ENCODE measurements at places on chromosomes 16 and 17.

- DNase-seq = no peak
Observed at GRCh38 chr16:78303946-78304345, 204.5 kb downstream of the WWOX start.

GRCh38 chr17:35738519-35739133 lies 7.2 kb downstream of the RASL10B start:
- no peak for DNase-seq

- peak; percentile 38 for DNase-seq
Observed at GRCh38 chr17:77696151-77696720, 262.3 kb upstream of the TNRC6C start.

DNA sequence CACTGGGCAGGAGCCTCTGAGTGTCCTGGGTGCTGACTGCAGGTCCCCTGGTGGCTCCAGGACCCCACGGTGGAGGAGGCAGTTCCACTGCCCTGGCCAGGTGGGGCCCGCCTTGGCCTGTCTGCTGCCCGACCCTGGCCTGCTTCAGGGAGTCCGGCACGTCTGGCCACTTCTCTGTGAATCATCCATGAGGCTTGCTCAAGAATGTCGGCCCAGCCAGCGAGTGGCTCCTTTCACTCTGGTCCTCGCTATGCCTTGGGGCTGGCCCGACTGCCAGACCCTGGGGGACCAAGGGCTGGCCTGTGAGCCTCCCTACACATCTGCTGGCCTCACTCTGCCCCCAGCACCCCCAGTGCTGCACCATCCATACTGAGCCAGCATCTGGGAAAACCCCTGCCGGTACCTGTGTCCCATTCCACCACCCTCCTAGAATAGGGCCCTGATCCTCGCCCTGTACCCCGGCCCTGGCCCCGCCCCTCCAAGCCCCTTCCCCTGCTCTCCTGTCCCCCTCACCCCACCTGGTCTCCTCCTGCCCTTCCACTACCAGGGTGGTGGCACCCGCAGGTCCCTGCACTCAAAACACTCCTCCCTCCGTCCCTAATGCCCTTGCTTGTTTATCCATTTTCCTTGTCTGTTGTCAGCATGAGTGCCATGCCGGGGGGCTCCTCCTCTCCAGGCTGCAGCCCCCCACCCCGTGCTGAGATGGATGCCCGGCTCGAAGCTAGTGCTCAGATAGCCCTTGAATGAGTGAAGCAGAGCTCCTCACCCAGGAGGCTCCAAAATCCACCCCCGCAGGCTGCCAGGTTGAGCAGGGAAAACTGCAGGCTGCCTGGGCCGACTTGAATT lies 35.5 kb downstream of the ADCY7 start:
- DNase-seq = no peak

- DNase-seq = no peak
Observed at GRCh38 chr16:75198135-75198600, 8.8 kb downstream of the CTRB2 start.

GRCh38 chr17:82905130-82905529 lies 65.3 kb upstream of the ZNF750 start:
- DNase-seq = no peak

GRCh38 chr16:3865241-3865640 lies 15.3 kb downstream of the CREBBP start:
- no peak for DNase-seq

DNA sequence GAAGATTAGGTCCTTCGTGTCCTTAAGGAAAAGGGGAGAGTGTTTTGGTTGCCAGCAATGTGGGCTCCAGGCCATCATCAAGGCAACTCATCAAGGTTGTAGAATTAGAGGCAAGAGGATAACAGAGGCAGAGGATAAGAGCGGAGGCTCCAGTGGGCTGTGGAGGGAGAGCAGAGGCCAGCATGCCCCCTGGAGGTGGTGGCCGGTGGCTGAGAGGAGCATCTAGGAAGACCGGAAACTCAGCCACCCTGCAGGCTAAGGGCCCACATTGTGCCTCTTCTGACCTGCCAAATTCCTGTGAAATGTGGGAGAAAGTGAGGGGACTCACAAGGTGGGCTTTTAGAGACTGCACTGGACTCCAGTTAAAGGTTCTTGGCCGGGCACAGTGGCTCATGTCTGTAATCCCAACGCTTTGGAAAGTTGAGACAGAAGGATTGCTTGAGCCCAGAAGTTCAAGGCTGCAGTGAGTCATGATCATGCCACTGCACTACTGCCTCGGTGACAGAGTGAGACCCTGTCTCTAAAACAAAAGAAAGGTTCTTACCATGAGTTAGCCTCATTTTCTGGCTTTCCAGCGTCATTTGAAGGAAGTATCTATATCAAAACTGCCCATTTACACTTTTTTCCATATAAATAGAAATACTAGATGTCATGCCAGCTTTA lies 62.7 kb upstream of the ADORA2B start:
- peak; percentile 58 for DNase-seq

DNA sequence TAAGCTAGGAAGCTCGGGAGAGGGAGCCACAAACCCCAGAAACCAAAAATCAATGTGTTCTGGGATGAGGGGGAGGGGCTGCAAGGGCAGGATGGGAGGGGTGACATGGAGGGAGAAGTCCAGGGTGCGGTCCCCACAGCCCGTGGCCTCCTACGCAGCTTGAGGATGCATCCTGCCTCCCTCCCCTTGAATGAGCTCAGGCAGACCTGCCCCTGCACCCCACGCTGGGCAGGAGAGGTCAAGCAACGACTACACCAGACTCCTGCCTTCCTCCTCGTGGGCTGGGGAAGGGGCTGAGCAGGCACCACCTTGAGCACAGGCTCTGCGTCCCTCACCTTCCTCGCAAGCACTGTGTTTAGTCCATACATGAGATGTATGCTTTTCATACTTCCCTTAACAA lies 3.9 kb downstream of the ANKRD13B start:
- DNase-seq = no peak

DNA sequence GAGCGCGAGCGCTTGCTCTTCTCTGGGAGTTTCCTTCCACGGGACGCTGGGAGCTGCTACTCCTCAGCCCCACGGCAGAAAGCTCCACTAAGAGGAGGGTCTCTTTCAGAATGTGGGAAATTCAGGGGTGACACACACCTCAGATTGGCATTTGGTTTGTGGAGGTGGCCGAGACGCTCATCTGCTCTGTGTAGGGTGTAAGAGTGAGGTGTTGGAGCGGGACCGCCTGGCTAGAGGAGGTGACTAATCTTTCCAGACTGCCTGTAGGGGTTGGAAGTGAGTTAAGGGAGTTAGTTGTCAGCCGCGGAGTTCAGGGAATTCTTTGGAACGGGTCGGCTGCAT lies 735 bp downstream of the PSMD11 start:
- peak; percentile 17 for DNase-seq

- no peak for DNase-seq
Observed at GRCh38 chr16:24850289-24850938, 4.7 kb downstream of the SLC5A11 start.

- no peak for DNase-seq
Observed at GRCh38 chr17:45366691-45367090, 49.9 kb upstream of the MAP3K14 start.

DNA sequence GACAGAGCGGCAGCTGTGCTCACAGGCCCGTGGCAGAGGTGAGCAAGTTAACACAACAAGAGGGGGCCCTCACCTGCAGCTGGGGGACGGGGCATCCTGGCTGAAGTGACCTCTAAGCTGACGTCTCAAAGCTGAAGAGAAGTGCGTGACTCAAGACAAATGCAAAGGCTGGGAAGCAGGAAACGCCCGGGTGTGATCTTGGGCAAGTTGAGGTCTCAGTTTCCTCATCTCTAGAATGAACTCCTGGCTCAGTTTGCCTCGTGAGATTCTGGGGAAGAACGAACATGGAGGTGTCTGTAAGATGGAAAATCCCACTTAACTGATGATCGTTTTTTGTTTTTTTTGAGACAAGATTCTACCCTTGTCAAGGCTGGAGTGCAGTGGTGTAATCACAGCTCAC lies 40.1 kb upstream of the C1QL1 start:
- DNase-seq = no peak

GRCh38 chr16:57194512-57194911 lies 8.4 kb downstream of the RSPRY1 start:
- no peak for DNase-seq

- DNase-seq = no peak
Observed at GRCh38 chr16:81366316-81366932, 51.7 kb downstream of the GAN start.

- no peak for DNase-seq
Observed at GRCh38 chr17:62134397-62134796, 69.3 kb upstream of the MED13 start.

- DNase-seq = no peak
Observed at GRCh38 chr17:61464843-61465180, 12.6 kb downstream of the TBX4 start.

GRCh38 chr17:909642-910323 lies 69.8 kb downstream of the NXN start:
- no peak for DNase-seq

DNA sequence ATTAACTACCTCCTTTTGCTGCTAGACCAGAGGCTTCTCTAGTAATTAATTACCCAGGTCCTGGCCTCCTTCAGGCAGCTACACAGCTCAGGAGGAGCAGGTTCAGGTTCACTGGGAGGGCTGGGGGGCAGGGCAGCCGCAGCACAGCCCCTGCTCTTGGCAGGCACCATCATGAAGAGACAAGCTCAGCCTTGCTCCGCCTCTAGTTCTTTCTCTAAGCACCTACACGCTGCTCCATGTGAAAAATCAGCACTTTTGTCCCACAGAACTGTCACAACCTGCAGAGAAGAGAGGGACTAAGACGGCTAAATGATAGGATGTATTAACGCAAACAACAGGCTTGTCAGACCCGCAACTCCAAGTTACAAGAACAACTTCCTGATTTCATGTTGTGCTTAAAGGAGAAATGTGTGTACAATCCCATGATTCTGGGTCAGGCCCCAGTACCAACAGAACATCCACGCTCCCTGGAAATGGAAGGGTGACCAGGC lies 53.4 kb downstream of the GRB2 start:
- peak; percentile 66 for DNase-seq

DNA sequence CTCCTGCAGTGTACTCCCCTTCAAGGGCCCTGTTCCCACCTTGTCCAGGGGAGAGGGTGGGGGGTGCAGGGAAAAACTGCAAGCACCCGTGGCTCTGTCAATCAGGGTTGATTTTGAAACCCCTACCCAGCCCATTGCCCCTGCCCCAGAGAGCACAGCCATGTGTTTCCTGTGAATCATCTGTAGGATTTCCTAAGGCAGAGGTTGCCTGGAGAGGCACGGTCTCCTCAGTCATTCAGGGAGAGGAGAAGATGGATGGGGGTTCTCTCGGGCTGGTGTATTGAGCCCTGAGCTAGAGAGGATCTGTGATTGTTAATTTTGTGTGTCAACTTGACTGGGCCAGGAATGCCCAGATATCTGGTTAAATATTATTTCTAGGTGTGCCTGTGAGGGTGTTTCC lies 3.5 kb upstream of the AGRP start:
- no peak for DNase-seq

GRCh38 chr17:81418710-81419318 lies 23.6 kb downstream of the BAHCC1 start:
- no peak for DNase-seq

- peak; percentile 66 for DNase-seq
Observed at GRCh38 chr17:28949185-28950016, 1.9 kb downstream of the PHF12 start.

- peak; percentile 82 for DNase-seq
Observed at GRCh38 chr17:55717898-55718735, 4.5 kb downstream of the TMEM100 start.

- DNase-seq = no peak
Observed at GRCh38 chr17:73924114-73924908, 279.2 kb upstream of the RPL38 start.

GRCh38 chr16:58035356-58036170 lies 10.0 kb downstream of the MMP15 start:
- no peak for DNase-seq

GRCh38 chr17:44217738-44218343 lies 1.6 kb downstream of the UBTF start:
- DNase-seq = no peak

DNA sequence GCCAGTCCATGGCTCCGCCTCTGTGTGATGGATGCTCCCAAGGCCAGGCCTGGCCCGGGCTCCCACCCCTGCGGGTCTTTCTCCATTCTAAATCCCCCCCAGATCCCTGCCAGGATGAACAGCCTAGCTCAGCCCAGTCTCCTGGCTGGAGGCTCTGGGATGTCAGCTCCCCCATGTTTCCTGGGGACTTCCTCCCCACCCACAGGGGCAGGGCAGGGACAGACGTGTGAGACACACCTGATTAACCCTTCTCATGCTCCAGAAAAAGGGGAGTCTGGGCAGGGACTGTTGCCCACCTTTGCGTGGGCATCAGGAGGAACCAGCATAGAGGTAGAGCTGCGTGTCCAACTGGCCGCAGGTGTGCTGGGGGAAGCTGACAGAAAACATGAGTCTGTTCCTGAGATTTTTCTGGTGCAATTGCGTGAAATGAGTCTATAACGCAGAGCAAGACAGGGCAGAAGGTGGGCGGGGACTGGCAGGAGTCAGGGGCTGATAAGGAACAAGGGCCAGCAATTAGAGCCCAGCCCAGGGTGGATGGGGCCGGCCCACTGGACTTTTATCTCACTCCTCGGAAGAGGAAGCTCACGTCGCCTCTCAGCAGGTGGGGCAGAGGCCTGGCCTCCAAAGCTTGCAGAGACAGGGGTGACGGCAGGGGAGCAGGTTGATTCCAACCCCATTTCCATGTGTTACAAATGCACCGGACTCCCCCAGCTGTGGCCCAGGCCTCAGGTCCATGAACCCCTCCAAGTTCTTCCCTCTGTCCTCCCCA lies 238.2 kb downstream of the RBFOX3 start:
- DNase-seq = no peak

DNA sequence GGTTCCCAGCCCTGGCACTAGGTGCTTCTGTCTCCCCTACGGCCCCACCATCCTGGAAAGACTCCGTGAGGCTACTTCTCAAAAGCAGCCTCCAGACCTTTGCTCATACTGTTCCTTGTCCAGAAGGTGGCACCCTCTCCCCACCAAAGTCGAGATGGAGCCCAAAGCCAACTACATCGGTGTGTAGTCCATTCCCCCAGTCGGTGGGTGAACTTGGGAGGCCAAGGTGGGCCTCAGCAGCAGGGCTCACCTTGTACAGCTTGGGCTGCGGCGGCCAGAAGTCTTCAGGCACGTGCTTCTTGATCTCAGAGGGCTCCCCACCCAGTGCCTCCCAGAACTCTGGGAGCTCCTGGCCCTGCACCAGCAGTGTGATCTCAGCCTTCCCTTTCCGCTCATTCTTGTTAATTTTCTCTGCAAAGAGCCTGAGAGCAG lies 10.2 kb downstream of the FLII start:
- DNase-seq = peak; percentile 76

DNA sequence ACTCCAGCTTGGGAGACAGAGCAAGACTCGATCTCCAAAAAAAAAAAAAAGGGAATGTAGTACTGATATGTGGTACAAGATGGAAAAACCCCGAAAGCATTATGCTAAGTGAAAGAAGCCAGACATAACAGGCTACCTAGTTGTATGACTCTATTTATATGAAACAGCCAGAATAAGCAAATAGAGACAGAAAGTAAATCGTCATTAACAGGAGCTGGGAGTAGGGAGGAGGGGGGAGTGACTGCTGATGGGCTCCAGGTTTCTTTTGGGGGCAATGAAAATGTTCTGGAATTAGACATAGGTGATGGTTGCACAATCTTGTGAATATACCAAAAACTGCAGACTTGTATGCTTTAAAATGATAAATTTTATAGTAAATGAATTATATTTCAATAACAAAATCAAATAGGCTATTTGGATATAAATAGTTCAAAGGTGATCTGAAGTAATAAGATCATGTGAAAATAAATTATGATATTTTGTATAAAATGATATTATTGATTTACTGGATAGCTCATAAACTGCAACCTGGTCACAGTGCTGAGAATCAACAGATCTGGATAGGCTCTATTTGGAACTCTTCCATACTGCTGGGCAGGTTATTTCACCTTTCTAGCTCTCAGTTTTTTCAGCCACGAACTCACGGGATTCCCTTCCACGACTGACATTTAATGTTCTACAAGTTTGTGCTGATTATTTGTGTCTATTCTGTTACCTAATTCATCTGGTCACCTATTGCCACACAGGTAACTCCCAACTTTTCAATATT lies 27.1 kb downstream of the ZNF652 start:
- no peak for DNase-seq
